Left ventricle myocardium inferior (tissue), 1 donor: ENCODE measurements at places on chromosomes 4 and X. TPM values are rescaled to one million over a fixed set of nuclear protein-coding genes. Genes with fewer than 3 reads are reported as not detected.

CFAP47 gene
- total RNA-seq: not detected

PLP1 gene
- total RNA-seq: 7.0 TPM

TMEM31 gene
- not detected for total RNA-seq

GABRA4 gene
- 33.7 TPM for total RNA-seq

SMIM10L2A gene
- total RNA-seq: 0.82 TPM

RRH gene
- 0.19 TPM for total RNA-seq

IL13RA1 gene
- total RNA-seq: 14.8 TPM

KANTR gene
- 5.0 TPM for total RNA-seq

NALF2 gene
- 26.1 TPM for total RNA-seq

FRMD7 gene
- 0.14 TPM for total RNA-seq

CTAG1B gene
- total RNA-seq: not detected
